GM12891 (cell line): ENCODE measurements at places on chromosomes 5 and 9.

DNA sequence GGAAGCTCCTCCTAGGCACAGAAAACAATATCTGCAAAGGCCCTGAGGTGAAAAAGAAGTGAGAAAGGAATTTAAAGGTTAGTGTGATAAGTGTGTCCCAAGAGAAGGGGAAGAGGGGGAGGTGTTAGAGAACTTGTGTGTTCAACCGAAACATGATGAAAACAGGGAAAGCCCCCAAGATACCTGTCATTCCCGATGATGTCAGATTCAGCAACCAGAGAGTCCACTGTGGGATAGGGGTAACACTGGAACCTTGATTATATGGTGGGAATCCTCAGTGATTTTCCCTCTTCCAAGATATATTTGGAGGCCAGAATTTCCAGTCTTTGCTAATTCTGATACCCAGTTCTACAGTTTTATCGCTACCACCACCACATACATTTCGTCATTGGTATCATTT lies 15.5 kb upstream of the BNC2 start:
- no peak for DNase-seq

DNA sequence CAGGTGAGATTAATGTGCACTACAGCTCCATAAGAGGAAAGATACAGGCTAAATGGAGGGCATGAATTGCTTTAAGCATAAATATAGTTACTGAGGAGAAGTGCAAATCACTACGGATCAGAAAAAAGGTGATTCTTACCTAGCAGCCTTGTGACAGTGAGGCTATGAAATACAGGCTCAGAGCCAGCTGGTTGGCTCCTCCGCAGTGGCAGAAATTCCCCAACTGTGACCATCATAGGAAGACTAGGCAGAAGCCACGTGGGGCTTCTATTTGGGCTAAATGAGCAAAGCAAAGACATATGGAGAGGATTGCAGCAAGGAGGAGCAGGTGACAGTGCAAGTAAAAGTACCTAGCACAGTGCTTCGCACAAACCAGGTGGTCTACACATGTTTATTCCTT lies 40.5 kb downstream of the CDO1 start:
- no peak for DNase-seq

DNA sequence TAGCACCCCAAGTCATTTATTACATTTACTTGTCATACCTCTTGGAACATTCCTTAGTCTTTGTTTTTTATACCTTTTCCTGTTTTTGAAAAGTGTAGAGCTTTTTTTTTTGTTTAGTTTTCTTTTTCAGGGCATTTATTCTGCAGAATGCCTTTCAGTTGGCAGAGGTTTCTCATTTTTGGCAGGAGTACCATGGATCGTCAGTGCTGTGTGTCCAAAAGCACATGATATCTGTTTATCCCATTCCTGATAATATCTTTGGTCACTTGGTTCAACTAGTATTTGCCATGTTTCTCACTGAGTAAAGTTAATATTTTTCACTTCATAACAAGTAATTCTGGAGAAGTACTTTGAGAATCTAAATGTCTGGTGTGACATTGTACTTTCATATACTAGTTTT lies 10.7 kb downstream of the OGN start:
- no peak for DNase-seq

DNA sequence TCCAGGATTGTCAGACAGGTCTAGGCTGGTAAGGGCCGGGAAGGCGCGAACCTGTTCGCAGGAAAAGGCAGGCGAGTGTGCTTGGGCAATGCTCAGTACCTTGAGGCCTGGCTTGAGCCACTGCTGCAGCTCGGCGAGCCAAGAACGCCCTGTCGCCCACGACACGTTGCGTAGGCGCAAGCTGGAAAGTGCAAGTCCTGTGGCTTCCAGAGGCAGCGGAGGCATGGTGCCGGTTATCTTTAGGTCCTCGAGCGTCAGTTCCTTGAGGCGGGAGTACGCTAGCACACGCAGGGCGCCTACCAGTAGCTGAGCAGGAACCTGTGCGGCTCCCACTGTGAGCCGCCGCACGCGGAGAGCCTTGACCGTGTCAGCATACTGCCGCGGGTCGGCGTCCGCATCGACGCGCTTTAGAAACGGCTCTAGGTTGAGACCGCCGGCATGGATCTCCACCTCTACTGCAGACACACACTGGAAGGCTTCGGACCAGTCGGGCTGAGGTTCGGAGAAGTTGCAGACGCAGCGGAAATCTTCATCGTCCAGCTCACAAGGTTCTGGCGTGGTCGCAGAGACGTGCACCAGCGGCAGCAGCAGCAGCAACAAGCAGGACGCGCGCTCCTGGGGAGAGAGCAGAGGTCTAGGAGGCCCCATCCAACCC lies 482 bp downstream of the CD14 start:
- DNase-seq = peak; percentile 39

- DNase-seq = no peak
Observed at GRCh38 chr9:116705531-116705930, 18.4 kb downstream of the TRIM32 start.

GRCh38 chr9:37107701-37108100 lies 12.7 kb upstream of the ZCCHC7 start:
- no peak for DNase-seq

DNA sequence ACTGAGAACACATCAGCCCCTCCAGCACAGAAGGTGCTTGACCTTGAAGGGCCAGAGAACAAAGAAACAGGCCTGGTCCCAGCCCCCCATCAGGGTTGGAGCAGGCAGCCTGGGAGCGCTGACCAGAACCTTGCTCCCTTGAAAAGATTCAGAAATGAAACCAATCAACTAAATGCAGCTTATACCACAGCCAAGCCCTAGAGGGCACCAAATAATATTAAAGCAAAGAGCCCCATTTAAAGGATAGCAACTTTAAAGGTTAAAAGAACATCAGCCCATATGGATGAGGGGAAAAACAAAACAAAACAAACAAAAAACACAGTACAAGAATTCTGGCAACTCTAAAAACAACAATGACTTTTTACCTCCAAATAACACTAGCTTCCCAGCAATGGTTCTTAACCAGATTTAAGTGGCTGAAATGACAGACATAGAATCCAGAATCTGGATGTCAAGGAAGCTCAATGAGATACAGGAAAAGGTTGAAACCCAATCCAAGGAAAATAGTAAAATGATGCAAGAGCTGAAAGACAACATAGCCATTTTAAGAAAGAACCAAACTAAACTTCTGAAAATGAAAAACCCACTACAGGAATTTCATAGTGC lies 471.9 kb downstream of the MTRR start:
- DNase-seq = no peak

- DNase-seq = no peak
Observed at GRCh38 chr5:60495644-60496520, 204.1 kb downstream of the DEPDC1B start.

- DNase-seq = no peak
Observed at GRCh38 chr9:110069326-110070248, 138.4 kb downstream of the C9orf152 start.

DNA sequence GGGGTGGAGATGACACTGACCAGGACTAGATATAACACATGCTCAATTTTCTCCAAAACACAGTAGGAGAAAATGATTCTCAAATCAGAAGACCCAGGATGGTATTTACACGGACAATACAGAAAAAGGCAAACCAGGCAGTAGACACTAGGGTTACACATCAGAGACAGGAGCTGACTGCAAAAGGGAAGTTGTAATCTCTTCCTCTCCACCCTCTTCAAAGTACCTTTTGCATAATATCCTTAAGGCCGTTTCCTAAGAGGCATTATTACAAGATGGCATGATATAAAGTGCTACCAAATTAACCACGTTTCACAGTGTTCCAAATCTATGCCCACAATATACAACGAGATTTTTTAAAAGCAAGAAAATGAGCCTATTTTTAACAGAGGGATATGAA lies 39.2 kb downstream of the YIPF5 start:
- DNase-seq = no peak

DNA sequence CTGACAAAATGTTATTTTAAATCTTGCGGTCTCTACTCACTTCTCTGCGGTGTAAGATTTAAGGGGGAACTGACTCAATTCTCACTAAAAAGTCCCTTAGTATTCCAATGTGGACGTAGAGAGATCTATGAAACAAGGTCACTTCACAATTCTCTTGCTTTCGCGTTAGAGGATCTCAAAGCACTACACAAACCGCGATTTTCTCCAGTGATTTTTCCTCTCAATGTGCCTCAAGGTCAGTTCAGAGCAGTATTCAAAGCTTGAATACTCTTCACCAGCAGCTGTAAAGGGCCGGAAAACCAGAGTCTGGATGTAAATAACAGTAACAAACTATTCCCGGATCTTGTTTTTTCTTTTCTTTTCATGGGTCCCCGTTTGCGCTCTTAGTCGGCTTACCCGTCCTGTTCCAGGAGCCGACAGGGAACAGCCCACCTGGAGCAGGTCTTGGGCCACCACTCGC lies 128.2 kb downstream of the TMEM161B start:
- no peak for DNase-seq

DNA sequence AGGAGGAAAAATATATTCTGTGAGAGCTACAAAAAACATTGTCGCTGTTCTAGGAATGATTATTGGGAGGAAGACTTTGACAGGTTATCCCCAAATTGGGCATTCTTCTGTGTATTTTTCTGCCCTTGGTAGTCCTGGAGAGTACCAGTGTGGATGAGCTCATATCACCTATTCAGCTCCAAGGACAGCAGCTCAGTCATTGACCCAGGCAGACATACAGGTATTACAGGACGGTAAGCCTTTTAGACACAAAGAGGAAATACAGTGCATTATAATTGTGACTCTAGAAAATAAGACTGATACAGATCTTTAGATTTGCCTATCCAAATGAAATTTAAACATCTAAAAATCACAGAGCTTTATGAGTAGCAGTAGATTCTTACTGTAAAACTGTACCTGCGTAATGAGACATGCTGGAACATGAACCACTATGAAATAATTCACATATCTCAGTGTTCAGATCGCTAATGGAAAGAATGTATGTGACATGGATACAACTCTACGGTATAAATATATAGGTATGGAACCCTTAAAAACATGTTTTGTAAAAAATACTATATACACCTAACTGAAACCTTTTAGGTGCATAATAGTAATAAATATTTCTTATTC lies 56.0 kb downstream of the PLK2 start:
- DNase-seq = no peak

DNA sequence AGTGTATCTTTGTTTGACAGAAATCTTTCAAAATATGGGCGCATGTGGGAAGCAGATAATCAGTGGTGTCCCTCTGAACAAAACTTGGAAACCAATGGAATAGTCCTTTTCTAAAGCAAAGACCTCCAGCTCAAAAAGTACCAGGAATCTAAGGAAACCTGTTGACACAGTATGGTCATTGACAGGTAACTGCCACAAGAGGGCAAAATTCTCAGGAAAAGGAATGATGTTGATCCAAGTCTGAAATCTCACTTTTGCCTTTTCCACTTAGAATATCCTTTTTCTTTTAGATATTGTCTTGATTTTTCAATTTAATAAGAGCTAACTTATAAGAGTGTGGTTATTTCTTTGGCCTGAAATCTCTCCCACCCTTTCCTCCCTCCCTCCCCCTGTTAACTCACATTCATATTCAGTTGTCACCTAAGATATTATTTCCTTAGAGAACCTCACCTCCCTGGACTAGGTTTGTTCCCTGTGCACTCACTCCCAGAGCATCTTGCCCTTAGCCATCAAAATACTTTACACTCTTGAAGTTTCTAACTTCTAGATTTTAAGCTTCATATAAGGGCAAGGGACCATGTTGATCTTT lies 59.0 kb upstream of the BARX1 start:
- no peak for DNase-seq

DNA sequence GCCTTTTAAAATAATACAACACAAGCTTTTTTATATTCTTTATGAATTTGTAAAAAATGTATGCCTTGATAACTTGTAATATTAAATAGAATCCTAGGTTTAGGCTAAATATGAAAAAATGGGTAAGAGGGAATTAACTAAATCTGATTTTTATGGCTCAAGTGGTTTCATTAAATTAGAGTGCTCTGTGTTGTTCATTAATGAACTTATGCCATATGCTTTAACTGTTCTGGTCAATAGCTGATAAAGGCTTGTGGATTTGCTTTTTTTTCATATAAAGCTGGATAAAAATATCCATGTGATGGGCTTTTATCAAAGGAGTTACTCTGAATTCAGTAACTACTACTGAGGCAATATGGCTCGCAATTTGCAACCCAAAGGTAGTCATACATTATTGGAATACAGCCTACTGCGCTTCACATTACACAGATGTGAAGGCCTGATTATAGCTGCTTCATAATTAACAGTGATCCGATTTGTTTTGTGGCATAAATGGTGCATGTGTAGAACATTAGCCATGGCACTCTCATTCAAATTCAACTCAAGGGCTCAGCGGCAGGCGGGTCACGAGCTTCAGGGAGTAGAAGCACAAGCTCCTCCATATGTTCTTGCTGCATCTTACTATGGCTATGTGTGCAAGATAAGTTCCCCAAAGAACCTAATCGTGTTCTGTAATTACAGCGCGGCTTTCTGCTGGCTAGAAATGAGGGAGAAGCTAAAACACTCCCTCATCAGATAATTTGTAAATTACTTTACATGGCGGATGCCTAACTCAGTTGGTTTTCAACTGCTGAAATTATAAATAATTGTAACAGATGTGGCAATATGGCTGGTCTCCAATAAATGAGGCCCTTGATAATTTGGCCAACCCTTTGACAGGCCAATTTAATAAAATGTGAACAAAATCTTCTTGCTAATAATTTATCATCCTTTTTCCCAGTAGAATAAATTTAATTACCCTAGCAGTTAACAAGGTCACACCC lies 188.3 kb downstream of the CNTLN start:
- no peak for DNase-seq

GRCh38 chr5:142974409-142974808 lies 204.2 kb downstream of the ARHGAP26 start:
- no peak for DNase-seq

- no peak for DNase-seq
Observed at GRCh38 chr5:128146671-128147070, 63.1 kb downstream of the SLC12A2 start.

DNA sequence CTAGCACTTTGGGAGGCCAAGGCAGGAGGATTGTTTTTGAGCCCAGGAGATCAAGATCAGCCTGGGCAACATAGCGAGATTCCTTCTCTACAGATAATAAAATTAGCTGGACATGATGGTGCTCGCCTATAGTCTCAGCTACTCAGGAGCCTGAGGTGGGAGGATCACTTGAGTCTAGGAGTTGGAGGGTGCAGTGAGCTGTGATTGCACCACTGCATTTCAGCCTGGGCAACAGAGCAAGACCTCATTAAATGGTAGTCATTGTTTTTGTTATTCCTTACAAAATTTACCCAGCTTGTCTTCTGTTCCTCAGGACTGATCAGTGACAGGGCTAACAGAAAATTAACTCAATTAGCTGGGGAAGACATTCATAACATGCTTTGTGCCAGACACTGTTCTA lies 104.5 kb downstream of the NDFIP1 start:
- DNase-seq = no peak

DNA sequence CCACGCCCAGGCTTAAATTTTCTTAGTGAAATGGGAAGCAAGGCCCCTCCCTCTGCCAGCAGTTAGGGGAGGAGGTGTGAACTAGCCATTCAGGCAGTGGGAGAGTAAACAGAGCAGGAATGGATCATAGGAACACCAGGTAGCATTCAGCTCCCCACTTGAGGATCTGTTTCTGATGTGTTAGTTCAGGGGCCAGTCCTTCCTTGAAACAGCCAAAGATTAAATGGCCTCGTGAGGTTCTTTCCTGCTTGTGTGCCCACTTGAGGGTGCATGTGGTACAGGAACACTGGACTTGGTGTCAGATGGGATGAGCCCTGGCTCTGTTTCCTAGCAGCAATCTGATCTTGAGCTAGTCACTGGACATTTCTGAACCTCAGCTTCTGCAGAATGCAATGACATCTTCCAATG lies 21.2 kb downstream of the FAXDC2 start:
- no peak for DNase-seq

GRCh38 chr9:112111461-112111860 lies 63.6 kb downstream of the SUSD1 start:
- DNase-seq = no peak

- DNase-seq = no peak
Observed at GRCh38 chr9:116817762-116818161, 130.7 kb downstream of the TRIM32 start.
